ENCODE measurements at places on chromosomes 2 and 18.

- no peak for DNase-seq
Measured at GRCh38 chr2:230666446-230666845, 46.2 kb upstream of the CAB39 start.

DNA sequence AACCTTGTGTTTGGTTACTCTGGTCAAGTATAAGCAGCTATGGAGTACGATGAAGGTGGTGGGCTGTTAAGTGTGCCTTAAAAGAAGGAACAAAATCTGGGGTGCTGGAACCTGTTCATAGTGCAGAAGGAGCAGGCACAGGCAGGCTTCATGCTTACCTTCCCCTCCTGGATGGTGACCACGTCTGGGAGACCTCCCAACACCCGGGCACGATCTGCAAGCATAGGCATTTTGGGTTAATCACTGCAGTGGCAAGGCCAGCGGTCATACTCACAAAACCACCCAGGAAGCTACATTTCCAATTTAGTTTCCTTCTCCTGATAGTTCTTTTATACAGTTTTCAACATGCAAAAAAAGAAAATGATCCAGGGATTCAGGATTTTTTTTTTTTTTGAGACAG lies 58.7 kb upstream of the LPIN2 start:
- DNase-seq, result no peak

GRCh38 chr2:226407135-226407534 lies 392.5 kb downstream of the IRS1 start:
- DNase-seq, result no peak

DNA sequence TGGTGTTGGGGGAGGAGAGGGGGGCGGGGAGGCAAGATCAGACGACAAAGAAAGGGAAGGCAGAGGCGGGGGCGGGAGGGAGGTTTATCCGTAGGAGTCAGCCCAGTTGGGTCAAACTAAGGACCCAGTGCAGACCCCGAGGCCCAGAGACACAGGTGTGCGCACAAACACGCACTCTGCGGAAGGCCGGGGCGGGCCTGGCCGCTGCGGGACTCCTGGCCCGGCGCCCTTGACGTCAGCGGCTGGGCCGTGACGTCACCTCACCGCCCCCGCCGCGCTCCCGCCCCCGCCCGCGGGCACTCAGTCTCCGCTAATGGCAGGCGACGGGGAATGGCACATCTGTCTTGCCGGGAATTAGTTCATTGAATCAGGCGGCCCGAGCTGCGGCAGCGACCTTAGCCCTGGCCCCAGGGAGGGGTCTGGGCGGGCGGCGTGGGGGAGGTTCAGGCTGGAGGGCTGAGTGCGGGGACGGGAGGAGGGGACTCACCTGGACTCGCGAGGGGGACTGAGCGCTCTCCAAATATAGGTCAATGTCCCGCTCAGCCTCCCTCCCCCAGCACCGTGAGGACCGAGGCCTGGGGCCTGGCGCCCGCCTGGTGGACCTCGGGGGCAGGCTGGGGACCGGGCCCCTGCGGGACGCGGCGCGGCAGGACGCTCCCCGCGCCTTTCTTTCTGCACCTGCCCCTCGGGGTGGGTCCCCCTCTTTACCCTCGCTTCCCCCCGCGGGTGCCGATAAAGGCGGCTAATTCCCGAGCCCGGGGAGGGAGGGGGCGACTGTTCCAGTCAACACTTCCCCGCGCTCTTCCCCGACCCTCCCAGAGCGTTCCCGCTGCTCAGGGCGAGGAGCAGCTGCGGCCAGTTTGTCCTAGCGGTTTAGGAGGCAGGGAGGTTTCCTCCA lies 15.5 kb upstream of the ECEL1 start:
- DNase-seq, result no peak

Measured in stimulated activated CD8-positive, alpha-beta memory T cell treated with anti-CD3 and anti-CD28 coated beads, Interleukin-7, amount 100 ng/mL, for 24 hours (primary cell).